ENCODE measurements at places on chromosomes 11 and 22.

GRCh38 chr11:1084561-1085439 is 10.1 kb downstream of the MUC2 start:
- DNase-seq = no peak

GRCh38 chr22:38618258-38618657 is 37.9 kb downstream of the FAM227A start:
- DNase-seq = no peak

DNA sequence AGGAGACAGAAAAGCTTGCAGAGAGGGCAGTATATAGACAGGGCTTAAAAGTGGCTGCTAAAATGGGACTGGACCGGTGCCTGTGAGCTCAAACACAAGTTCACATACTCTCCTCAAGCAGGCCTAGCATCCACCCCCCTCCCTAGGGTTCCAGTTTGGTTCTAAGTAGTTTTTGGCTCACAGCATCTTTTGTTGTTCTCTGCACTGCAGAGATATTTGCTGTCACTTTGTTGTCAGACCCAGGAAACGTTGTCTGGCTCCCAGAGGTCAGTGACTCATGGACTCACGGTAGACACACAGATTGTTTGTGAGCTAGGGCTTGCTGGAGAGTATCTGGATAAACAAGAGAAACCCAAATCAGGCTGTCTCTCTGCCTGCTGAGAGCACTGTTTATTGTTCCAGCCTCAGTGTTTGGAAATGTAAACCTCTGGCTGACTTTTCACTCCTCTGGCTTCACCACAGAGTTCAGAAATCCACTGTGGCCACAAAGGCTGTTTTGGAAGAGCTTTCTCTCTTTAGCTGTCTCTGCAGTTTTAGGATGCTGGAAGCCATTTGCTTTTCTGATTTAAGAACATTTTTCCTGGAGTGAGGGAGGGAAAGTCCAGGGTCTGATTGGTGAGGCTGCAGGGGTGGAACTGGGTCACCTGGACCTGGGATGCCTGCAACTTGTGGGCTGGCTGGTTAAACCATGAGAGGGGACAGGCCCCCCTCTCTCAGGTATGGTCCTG is 303.7 kb upstream of the PLET1 start:
- DNase-seq = peak; percentile 79

DNA sequence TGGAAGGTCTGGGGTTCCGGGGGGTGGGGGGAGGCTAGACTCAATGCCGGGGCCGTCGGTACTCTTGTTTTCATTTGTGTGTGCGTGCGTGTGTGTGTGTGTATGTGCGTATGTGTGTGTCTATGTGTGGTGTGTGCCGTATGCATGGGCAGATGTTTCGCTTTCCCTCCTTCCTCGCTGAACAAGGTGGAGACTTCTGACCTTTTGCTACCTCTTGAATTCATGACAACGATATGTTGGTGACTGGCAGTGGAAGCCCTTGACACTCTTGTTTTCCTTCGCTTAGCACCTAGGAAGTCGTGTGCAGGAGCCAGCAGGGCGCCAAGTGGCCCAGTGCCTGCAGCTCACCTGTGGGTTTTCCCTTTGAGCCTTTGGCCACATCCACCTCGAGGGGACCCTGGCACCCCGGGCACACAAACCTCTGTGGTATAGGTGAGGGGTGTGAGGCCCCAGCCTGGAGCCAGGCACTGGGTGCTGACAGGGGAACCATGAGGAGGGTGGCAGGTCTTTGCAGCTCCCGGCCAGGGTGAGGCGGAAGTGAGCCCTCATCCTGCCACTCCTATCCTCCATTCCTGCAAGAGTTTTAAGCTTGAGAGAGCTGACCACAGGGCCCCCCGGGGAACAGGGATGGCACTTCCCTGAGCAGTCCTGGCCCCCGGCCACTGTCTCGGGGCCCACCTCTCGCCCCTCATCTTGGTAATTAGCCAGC is 19.3 kb upstream of the TMEM191C start:
- no peak for DNase-seq

- no peak for DNase-seq
These were observed 347.9 kb upstream of the NCAM1 start for GRCh38 chr11:112613051-112613972.

- no peak for DNase-seq
These were observed 31.7 kb downstream of the FAM181B start for GRCh38 chr11:82701847-82702520.

DNA sequence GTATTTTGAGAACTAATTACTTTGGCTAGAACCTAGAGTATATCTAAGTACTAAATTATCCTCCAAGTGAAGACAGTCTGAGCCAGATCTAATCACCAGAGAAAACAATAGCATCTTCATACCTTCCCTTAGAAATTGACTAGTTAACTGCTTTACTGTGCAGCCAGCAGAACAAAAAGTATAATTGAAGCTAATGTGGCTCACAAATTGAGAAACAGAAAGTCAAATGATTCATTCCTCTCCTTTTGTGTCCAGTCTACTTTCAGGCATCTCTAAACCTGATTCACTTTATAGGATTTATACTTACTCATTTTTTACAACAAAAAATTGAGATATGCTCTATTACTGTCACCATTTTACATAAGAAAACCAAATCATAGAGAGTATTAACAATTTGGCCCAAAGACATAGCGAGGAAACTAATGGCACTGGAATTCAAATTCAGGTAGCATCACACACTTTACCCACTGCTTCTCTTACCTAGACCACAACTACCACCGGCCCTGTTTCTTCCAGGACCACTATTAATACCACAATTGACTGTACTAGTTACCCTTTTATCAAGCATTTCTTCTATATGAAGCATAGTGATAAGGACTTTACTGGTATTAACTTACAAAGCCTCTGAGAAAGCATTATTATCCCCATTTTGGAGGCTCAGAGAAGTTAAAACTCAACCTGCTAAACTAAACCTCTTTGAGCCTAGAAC is 1402.6 kb upstream of the TENM4 start:
- no peak for DNase-seq

GRCh38 chr11:64251016-64251752 is at the start of gene PLCB3:
Gene PLCB3 (plus strand): TSS chr11:64251530. CDS start chr11:64251650, 120 bp downstream.
- no peak for DNase-seq

- DNase-seq = no peak
These were observed 72.2 kb downstream of the RBMXL2 start for GRCh38 chr11:7160814-7161489.

DNA sequence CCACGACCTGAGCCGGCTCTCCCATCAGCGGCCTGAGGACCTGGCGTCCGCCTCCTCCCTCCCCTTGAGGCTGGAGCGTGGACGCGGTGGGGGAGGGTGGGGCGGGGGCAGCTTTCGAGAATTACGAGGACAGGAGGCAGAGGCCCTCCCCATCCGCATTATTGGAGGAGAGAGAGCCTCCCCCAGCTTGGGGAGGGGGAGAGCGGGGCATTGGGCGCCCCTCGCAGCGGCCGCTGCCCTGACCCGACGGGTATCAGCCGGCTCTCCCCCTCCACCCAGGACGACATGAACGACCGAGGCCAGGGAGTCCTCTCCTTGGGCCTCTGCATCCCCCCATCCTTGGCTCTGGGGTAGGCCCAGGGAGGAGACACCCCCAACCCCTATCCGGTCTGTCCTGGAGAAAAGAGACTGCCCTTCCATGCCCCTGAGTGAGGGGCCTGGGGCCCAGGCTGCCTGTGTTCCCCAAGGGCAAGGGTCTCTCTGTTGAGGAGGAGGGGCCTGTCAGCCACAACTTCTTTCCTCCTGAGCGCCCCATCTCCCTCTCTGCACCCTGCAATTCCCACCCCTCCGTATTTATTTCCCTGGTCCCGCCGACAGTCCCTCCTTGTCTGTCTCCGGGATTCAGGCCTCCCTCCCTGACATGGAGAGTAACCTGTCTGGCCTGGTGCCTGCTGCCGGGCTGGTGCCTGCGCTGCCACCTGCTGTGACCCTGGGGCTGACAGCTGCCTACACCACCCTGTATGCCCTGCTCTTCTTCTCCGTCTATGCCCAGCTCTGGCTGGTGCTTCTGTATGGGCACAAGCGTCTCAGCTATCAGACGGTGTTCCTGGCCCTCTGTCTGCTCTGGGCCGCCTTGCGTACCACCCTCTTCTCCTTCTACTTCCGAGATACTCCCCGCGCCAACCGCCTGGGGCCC is 495 bp downstream of the GPR137 start:
- DNase-seq = no peak

DNA sequence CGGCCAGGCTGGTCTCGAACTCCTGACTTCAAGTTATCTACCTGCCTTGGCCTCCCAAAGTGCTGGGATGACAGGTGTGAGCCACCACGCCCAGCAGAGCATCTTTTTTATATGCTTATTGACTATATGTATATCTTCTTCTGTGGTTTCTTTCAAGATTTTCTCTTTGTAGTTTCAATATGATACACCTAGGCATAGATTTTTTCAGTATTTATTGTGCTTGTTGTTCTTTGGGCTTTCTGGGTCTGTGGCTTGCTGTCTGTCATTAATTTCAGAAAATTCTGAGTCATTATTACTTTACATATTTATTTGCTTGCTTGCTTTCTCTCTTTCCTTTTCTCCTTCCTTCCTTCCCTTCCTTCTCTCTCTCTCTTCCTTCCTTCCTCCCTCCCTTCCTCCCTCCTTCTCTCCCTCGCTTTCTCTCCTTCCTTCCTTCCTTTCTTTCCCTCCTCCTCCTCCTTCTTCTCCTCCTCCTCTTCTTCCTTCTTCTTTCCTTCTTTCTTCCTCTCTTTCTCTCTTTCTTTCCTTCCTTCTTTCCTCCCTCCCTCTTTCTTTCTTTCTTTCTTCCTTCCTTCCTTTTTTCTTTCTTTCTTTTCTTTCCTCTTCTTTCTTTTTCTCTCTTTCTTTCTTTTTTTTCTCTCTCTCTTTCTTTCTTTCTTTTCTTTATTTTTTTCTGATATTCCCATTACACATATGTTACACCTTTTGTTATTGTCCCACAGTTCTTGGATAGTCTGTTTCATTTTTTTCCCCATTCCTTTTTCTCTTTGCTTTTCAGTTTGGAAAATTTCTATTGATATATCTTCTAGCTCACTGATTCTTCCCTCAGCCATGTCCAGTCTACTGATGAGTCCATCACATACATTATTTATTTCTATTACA is 10.9 kb upstream of the DCHS1 start:
- no peak for DNase-seq

DNA sequence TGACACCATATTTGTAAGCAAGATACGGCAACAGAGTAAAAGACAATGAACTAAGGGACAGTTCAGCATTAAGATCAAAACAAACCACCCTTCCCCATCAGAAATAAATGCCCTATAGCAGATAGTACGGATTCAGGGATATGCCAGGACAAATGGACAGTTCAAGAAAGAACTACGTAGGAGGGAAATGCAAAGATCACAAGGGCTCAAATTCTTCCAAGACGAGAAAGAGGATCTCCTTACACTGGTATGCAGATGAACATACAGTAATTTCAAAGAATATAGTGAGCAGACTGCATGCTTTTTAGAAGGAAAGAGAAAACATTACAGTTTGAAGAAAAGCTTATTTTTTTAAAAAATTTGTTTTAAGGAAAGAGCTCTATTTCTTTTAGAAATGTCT is 124.7 kb upstream of the APOA1 start:
- DNase-seq = no peak

DNA sequence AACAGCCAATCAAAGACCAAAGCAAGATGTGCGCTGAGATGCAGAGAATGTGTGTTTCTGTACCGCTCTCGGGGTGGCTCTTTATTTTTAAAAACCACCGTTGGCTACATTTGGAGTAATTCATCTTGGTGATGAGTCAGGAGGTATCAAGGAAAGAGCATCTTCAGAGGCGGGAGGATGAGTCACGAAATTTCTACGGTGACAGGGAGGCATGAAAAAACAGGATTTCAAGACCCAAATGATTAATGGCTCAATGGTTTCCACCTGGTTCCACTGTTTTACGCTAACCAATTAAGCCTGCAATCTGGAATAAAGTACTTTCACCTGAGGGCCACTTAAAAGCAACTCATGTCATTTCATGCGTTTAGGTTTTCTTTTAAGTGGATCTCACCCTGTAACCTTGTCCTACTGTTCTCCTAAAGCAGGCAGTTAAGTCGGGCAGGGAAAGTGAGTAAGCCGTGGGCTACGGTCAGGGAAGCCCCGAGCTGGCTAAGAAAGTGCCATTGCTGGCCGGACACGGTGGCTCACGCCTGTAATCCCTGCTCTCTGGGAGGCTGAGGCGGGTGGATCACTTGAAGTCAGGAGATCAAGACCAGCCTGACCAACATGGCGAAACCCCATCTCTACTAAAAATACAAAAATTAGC is 74.6 kb downstream of the CELSR1 start:
- DNase-seq = peak; percentile 41

DNA sequence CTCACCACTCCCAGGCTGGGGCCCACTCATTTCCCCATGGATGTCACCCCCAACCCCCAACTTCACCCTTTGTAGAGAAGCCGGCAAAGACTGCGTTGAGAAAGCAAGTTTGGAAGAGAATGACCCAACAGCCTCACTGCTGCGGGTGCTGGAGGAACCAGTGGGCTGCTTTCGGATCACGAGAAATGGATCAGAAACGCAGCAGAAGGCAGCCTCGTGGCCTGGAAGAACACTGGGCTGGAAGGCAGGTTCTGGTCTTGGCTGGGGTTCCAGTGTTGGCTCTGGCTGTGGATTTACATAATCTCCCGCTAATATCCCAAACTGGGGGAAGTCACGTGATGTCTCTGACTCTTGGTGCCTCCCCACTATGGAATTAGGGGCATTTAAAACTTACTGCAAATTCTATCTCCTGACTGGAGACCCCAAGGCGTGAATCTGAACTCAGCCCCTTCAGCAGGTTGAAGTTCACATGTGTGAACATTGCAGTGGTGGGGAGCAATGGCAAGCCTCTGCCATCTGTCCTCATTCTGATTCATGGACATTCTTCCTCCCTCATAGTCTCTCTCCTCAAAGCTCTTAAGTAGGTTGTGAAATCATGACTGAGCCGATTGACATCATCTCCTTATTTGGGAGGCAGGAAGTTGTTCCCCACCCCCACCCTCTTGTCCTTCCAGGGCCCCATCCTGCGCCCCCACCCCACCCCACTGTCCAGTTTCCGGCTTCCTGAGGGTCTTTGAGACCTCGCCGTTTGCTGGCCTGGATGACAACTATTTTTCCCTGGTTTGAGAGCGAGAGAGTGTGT is 37.0 kb upstream of the TIMP3 start:
- no peak for DNase-seq

GRCh38 chr11:85377901-85378300 is 249.2 kb downstream of the DLG2 start:
- DNase-seq = no peak

DNA sequence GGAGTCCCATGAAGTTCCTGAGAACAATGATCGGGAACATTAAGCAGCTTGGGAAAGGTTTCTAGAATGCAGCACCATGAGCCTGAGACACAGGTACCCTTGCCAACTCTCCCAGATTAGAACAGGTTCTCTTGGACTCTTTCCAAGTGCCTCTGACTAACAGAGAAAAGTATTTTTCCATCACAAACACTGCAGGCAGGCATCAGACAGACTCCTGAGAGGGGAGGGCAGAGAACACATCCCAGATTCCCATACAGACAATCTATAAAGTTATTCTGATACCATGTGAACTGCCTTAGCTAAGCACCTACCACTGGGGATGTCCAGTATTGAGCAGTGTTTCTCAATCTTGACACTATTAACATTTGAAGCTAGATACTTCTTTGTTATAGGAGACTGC is 27.3 kb downstream of the SERGEF start:
- no peak for DNase-seq

- no peak for DNase-seq
These were observed 18.3 kb upstream of the SYT7 start for GRCh38 chr11:61598886-61599868.

- no peak for DNase-seq
These were observed 39.2 kb upstream of the KLHL35 start for GRCh38 chr11:75472081-75472732.

GRCh38 chr22:49995361-49996118 is 17.0 kb downstream of the IL17REL start:
- no peak for DNase-seq

GRCh38 chr11:59783632-59784090 is 26.9 kb downstream of the MRPL16 start:
- DNase-seq = no peak

- peak; percentile 40 for DNase-seq
These were observed 539.3 kb upstream of the B3GAT1 start for GRCh38 chr11:134951305-134951700.
